Hematopoietic multipotent progenitor cell (in vitro differentiated cells): ENCODE measurements at places on chromosomes 7 and 10. TPM values are rescaled to one million over a fixed set of nuclear protein-coding genes. Genes with fewer than 3 reads are reported as not detected.

- DNase-seq = no peak
Observed at GRCh38 chr10:49633327-49634068, 19.7 kb downstream of the CHAT start.

NKX1-2 gene
- not detected for total RNA-seq

- no peak for DNase-seq
Observed at GRCh38 chr10:30806850-30807249, 177.3 kb upstream of the LYZL2 start.

ACBD7 gene
- total RNA-seq = 0.81 TPM

DNA sequence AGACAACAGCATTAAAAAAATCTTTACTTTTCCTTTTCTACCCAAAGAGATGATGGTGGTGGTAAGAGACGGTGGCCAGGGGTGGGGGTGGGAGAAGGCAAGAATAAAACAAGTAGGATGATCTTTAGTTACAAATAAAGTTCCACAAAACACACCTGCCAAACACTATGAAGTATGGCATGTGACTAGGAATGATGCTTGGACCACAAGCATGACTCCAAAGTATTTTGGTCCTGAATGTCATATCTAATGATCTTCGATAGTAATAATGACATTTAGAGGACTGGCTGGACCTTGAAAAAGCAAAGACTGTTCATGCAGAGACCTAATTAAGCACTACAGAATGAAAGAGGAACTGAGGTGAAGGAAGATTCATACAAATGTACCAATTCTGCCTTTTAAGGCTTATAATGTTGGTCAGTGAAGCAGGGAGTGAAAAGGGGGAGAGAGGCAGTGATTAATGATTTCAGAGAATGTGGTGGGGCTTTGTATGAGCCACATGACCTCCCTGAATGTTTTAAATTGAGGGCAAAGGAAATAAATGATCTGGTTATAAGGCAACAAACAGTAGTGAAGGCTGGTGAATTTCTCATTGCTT is 29.6 kb upstream of the DKK1 start:
- no peak for DNase-seq

GIMAP4 gene
- 1.3 TPM for total RNA-seq

DNA sequence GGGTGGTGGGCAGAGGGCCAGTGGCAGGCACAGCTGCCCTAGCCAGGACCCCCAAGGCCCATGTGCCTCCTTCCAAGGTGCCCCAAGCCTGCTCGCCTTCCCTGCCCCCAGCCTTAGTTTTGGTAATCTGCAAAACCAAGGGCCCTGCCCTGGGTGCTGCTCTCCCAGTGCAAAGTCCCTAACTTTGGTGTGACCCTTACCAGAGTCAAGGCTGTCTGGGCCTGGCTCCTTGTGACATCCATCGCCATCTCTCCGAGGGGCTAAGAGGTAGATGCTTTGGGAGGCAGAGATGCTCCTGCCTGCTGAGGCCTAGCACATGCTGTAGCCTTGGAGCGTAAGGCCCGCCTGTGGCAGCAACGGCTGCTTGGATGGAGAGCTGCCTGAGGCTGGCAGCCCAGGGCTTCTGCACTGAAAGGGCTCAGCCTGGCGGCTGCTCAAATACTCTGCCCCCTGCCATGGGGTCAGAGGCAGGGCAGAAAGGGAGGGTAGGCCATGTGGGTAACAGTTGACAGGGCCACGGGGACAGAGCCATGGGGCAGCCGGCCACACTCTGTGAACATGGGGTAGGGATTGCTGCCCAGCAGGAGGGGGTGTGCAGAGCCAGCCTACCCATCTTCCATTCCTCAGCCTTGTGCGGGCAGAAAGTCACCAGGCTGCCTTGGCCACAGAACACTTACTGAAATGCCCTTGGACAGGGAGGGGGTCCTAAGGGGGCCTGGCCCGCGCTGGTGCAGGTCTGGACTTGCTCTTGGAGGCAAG is 17.9 kb upstream of the MYL7 start:
- no peak for DNase-seq

GRCh38 chr10:98425511-98426352 is 10.8 kb upstream of the PYROXD2 start:
- peak; percentile 29 for DNase-seq

DNA sequence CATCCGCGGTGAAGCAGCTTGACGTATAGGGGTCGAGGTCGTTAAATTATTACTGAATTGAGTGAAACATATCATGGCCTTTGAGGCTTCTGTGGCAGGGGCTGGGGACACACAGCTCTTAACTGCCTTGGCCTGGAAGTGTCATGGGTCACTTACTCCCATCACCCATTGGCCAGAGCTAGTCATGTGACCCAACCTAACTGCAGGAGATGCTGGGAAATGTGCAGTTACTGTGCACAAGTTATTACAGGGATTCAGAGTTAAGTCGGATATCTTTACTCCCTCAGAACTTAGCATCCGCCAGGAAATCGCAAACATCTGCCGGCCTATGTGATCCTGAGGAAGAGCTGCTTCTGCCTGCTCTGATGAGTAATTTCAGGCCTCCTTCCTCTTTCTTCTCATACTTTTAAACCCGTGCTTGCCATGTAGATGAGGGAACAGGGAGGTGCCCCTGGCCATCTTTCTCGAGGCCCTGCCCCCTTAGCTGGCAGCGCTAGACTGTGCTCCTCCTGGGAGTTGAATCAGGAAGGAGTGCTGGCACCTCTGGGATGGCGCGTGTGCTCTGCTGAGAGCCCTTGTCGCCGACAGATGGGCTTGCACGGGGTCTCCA is 203.6 kb downstream of the TCF7L2 start:
- no peak for DNase-seq

DNA sequence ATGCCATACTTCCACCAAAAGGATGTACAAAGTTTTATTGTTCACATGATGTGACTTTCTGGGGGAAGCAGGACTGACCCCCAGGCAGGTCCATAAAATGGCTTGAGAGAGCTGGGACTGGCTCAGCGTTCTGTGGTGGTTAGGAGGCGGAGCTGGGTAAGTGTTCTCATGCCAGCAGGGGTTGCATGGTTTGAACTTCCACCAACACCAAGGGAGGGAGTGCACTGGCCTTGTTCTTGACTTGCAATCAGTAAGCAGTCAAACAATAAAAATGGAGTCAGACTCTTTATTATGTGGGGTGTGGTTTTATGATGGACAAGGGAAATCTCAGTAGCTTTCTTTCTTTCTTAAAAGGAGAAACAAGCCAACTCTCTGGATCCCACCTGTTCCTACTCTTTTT is 95.4 kb upstream of the PRR15 start:
- no peak for DNase-seq

GRCh38 chr7:105675934-105676371 is 94.7 kb upstream of the EFCAB10 start:
- DNase-seq = no peak

DNA sequence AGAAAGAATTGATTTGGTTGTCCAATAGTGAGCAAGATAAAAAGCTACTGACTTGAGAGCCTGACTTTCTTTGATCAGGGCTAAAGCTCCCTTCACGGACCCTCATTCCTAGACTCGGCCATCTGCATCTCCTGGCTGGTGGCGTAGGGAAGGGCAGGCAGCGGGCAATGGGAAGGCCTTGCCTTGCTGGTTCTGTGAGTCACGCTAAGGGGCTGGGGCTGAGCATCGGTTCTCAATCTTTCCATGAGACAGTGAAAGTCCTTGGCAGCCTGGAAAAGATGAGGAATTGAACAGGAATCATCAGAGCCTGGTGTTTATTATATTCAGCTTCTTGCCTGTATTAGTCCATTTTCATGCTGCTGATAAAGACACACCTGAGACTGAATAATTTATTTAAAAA is 475.3 kb downstream of the PLXNA4 start:
- DNase-seq = no peak
